Nucleus accumbens (tissue), 56 donors: ENCODE measurements at places on chromosomes 13 and 19.

DNA sequence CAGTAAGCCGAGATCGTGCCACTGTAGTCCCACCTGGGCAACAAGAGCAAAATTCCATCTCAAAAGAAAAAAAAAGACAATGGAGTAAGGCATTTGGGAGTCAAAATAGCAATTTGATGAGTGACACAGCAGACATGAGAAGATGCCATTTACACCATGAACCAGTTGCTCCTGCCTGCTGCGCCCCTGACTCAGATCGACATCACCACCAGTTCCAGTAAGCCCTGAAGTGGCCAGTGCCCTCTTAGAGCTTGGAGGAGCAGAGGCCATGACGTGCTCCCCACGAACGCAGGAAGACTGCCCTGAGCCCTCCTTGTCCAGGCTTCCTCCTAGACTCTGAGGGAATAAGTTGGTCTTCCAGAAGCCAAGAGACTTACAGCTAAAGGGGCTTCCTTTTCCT lies 339.2 kb downstream of the MYO16 start:
- no peak for DNase-seq

GRCh38 chr13:32423592-32423991 lies 4.3 kb downstream of the N4BP2L1 start:
- DNase-seq = no peak

DNA sequence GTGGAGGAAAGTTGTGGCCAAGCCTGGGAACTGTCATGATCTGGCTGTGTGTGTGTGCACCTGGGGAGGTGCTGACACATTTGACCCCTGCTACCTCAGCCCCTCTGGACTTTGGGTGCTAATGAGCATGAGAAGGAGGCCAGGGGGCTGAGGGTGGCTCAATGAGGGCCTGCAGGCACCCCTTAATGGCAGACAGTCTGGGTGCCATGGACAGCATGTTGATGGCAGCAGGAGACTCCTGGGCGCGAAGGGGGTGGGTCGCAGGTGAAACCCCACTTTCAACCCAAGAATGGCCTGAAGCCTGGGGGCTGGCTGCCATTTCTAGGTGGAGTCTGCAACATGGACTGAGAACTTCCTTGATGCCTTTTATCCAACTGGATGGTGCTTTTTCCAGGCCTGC lies 216.4 kb upstream of the TRPC4 start:
- DNase-seq = no peak

DNA sequence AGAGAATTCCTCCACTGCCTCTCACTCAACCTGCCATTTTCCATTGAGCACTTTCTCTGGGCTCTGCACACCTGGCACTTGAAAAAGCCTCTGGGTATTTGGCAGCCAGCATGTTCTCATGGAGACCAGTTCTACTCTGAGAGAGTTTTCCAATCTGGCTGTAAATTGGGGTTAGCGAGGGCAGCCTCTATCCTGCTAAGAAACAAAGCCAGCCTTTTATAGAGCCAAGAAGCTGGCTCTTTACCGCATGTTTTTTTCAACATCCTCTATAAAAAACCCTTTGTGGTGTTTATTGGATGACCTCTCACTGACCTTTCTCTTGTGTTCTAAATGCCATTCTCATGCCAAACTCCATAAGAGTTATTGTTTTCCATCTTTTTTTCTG lies 52.6 kb upstream of the RCBTB2 start:
- peak; percentile 24 for DNase-seq

DNA sequence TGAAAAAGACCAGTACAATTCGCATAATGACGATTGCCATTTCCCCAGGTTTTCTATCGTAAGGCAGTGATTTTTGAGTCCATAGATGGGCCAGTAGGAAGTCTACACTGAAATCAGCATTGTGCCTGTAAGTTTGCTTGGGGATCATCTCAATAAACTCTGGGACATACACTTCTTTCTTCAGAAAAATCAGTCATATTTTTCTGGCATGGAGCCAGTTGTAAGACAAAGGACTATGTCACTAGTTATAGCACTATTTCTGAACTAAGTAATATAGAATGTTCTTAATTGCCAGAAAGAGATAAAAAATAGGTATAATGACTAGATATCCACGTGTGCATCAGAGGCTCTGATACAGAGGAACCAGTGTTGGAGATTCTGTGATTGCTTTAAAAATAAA lies 243.5 kb downstream of the LMO7 start:
- no peak for DNase-seq

- no peak for DNase-seq
Observed at GRCh38 chr13:50344717-50345116, 329.5 kb downstream of the KCNRG start.
